ENCODE measurements at places on chromosomes 5 and 9.
A peak's percentile ranks its signal among the peaks of the same experiment; 100 is the strongest.

DNA sequence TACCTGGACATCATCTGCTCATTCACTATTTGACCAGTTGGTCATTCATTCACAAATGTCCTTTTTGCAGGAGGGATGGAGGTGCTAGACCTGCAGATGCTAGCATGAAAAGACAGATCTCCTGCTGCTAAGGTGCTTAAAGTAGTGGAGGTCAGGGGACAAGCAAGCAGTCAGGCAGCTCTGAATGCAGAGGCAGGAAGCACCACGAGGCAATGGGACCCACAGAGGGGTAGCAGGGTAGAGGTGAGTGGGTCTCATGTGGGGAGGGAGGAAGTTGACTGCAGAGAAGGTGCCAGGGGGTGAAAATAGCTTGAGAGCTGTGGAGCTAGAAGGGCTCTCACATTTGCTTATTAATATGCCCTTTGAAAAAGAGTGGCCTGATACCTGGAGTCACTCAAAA is 25.2 kb downstream of the FXN start:
- no peak for DNase-seq

DNA sequence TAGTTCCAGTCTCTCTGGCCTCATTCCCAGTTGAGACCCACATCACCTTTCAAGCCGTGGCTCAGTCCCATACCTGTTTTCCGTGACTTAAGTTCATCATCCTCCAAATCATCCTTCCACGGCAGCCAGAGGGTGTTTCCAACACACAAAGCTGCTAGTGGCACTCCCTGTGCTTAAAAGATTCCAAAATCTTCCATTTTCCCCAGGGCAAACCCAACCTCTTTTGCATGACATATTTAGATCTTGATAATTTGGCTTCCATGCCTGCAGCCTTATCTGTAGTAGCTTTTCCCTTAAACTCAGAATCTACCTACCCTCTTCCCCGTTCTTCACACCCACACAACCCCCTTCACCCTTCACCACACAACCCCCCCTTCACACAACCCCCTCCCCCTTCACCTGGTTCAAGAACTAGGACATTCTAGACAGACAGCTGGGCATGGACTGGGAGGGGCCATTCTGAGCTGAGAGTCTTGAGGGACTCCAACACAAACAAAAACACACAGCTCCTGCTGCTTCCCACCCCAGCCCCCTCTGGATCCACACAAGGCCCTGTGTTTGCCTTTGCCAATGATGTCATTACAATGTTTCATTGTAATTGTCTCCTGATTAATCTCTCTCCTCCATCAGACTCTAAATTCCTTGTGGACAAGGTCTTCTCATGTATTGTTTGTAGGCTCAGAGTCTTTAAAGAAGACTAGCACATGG is 268.2 kb downstream of the SH3GL2 start:
- DNase-seq: no peak

- peak; percentile 9 for DNase-seq
Measured at GRCh38 chr5:118857700-118858099, 130.6 kb downstream of the DTWD2 start.

DNA sequence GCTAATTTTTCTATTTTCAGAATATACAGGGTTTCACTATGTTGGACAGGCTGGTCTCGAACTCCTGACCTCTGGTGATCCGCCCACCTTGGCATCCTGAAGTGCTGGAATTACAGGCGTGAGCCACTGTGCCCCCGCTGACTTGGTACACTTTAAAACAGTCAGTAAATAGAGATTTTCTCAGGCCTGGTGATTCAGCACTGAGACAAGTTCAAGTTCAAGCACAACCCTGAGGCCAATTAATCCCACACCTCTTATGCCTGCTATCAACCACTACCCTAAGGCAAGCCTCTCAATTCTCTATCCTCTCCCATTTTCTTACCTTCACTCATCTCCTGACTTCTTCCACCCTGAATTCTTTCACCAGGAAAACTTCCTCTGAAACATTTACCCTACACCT is 18.9 kb downstream of the MUSK start:
- DNase-seq: peak; percentile 6

DNA sequence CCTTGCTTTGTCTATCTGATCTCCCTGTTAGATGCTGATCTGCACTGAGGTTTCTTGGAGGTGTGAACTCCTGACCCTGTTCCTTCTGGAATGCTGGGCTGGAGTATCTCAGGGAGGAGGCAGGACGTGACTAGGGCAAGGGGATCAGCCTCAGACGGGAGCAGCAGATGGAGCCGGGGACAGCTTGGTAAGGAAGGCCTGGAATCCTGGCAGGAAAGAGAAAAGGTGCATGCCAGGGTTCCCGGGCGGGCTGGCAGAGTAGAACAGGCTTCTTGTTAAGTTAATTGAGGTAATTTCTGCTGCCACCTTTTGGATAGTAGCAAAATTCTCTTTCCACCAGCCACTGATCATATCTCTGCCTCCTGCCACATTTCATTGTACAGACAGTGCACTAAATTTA is 180.9 kb downstream of the ZNF462 start:
- no peak for DNase-seq

DNA sequence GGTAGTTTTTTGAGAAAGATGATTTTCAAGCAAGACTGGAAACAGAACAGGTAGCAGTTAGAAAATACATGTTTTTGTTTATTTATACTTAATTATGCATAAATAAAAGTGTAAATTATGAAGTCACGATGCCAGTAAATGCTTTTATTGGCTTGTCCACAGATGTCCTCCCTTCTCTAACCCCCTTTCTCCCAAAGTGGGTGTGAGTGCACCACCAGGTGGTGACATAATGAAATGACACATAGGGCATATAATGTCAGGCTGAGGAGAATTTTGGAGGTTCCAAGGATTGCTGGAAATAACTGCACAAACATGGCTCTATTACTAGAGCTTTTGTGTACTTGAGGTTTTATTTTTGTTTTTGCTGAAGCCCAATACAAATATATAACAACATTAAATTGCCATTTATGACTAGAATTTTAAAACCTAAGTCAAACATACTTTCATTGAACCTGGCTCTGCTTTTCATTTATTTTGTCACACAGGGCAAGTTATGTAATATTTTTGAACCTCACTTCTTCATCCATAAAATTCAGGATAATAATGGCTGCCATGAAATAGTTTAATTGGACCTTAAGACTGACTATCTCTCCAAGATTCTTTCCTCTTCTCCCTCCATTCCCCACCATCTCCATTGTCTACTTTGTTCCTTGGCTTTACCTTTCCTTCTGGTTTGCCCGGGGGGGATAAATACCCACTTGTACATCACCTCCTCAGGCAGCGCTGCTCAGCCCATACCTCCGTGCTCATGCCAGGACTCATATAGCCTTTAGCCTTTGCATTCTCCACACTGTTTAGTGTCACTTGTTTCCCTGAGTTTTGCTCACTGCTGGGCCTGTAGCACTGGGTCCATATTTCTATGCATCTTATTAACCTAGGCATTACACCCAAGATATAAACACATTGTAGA is 168.8 kb downstream of the PDE4D start:
- peak; percentile 58 for DNase-seq

DNA sequence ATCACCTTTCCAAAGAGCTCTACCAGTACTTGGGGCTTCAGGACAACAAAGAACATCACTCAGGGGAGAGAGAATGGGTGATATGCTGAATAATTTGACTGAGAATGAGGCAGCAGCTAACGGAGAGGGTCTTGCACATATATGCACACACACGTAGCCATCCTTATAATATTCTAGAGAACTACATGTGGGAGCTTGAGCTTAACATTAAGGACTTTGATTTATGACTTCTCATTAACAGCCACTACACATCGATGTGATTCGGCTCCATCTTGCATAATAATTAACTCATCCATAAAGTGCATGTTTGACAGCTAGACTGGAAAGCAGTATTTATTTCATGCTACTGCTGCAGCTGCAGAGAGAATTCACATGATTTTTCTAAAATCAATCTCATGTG is 163.4 kb downstream of the RAB3C start:
- DNase-seq: no peak

DNA sequence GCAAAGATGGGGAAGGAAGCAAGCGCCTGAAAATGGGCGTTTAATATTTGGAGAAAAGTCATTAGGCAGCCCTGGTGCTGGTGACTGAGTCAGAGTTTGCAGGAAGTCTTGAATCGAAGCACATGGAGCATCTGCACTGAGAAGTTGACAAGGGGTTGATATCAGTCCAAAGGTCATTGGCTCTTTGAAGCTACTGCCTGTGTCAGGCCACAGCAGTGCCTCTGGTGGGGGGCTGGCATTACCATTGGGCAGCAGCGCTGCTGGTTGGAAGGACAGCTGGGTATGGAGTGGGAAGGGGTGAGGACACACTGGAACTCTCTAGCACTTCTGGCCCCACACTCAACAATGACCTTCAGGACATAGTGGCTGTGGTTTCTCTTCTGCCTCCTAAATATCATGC is 150.4 kb upstream of the ERCC6L2 start:
- DNase-seq: no peak

DNA sequence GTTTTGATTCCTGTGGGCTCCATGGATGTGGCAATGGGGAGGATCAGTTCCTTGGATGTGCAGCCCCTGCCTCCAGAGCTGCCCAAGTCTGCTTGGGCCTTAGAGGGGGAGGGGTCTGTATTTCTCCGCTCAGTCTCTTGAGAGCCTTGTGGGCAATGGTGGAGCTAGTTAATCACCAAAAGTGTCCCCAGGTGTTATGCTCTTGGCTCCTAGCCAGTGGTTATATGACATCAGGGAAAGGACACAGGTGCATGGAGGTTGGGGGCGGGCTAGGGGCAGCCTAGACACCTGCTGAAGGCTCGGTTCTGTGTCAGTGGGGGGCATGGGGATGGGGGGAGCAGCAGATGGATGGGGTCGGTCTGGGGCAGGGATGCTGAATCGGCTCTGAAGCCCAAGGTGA is 12.4 kb upstream of the ARAP3 start:
- DNase-seq: no peak

- no peak for DNase-seq
Measured at GRCh38 chr5:170436335-170436734, 47.2 kb upstream of the KCNMB1 start.

- DNase-seq: peak; percentile 27
Measured at GRCh38 chr9:91162784-91163443, 198.8 kb downstream of the AUH start.

DNA sequence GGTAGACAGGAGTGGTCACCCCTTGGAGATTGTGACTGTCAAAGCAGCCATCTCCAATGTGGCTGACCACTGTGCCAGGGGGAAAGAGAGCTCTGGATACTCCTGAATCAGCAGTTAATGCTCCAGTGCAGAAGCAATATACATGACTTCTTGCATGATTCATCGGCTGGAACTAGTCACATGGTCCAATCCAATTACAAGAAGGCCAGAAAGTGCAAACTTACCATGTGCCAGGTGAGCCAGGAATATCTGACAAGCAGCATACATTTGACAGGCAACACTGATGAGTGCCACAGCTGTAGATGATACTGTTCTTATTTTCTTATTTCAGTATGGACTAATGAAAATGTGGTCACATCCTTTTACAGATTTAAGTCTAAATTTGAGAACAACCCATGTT is 440.0 kb upstream of the MPDZ start:
- peak; percentile 43 for DNase-seq
